Nucleus accumbens (tissue), 56 donors: ENCODE measurements at places on chromosomes 3 and 15.

DNA sequence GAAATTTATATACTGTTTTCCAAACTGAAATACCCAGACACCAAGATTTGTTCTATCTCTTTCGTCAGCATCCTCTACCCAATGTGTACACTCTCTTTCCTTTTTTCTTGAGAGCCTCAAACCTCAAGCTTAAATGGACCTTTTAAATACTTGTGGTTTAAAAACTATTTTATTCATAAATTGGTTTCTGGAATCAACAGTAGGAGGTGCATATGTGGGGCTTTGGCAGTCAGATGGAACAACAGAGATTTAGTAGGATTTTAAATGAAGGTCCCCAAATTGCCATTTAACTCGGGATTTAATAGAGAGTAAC is 33.2 kb downstream of the ANXA2 start:
- DNase-seq, result no peak

GRCh38 chr3:2995195-2995594 is 115.0 kb downstream of the IL5RA start:
- no peak for DNase-seq

GRCh38 chr3:64599651-64600050 is 88.1 kb downstream of the ADAMTS9 start:
- no peak for DNase-seq

GRCh38 chr15:66851311-66852063 is 149.5 kb downstream of the SMAD6 start:
- DNase-seq, result peak; percentile 11

DNA sequence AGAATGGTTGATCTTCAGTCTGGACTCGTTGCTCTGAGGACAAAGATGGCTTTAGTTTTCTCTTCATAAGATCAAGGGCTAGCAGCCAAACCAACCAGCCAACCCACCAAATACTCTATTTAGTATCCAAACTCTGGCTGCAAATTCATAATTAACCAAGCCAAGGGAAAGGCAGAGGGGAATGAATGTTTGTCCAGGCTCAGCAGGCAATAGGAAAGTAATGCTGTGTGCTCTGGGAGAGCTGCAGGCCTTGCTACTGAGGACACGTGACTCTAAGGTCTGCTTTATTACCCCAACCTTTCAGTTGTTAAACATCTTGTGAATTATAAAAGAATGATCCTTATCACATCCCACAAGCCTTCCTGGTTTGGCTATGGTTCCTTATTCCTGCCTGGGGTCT is 52.3 kb upstream of the GALNT15 start:
- no peak for DNase-seq

DNA sequence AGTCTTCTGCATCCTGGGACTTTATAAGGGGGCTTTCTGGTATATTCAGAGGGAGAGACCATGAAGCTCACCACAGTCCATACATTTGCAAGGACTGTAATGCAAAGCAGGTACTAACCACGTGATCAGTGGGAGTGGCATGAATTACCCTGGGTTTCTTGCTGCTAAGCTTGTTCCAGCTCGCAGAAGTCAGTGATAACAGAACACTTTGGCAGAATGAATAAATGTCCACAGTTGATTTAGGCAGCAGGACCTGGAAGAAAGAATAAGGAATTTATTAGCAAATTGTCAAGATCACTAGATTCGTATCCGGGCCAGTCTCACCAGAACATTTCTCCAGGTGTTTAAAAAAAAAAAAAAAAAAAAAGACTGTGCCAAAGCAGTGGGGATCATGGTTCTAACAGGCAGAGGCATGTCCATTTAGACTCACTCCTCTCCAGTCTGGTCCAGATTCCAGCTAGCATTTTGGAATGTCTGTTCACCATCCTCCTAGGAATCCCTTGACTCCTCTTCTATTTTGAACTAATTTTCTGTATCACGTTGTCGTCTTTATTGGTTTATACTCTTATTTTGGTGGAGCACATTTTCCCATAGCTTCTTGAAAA is 24.5 kb downstream of the HHLA2 start:
- no peak for DNase-seq

DNA sequence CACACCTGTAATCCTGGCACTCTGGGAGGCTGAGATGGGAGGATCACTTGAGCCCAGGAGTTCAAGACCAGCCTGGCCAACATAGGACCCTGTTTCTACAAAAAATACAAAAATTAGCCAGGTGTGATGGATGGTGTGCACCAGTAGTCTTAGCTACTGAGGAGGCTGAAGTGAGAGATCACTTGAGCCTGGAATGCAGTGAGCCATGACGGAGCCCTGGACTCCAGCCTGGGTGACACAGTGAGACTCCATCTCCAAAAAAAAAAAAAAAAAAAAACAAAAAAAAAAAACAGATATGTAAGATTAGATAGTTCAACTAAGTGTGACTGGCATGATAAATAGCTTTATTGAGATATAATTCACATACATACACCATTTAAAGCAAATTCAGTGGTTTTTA is 9.7 kb downstream of the RBSN start:
- no peak for DNase-seq

DNA sequence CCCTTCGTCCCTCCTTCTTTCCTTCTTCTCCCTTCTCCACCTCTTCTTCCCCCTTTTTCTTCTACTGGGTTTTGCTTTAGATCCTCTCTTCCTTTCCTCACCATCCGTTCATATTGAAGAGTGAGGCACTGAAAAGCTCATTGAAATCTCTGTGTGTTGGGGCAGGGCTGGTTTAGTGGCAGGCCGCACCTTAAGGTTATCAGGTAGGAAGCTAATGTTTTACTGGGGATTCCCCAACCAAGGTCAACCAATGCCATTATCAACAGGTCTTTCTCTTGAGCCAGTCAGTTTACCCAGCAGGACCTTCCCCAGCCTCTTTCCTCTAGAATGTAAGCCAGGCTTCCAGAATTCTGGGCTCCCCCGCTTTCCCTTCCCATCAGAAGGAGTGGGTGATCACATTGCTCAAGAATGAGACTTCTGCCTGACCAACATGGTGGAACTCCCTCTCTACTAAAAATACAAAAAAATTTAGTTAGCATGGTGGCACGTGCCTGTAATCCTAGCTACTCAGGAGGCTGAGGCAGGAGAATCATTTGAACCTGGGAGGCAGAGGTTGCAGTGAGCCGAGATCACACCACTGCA is 11.5 kb upstream of the VPS8 start:
- DNase-seq, result no peak

- DNase-seq, result no peak
Observed at GRCh38 chr3:153553605-153553945, 391.5 kb downstream of the RAP2B start.

GRCh38 chr3:89698208-89698830 is 590.9 kb downstream of the EPHA3 start:
- no peak for DNase-seq

GRCh38 chr3:101656651-101657050 is 20.3 kb downstream of the ZBTB11 start:
- DNase-seq, result no peak

GRCh38 chr15:64430000-64430735 is 30.2 kb upstream of the ZNF609 start:
- no peak for DNase-seq

DNA sequence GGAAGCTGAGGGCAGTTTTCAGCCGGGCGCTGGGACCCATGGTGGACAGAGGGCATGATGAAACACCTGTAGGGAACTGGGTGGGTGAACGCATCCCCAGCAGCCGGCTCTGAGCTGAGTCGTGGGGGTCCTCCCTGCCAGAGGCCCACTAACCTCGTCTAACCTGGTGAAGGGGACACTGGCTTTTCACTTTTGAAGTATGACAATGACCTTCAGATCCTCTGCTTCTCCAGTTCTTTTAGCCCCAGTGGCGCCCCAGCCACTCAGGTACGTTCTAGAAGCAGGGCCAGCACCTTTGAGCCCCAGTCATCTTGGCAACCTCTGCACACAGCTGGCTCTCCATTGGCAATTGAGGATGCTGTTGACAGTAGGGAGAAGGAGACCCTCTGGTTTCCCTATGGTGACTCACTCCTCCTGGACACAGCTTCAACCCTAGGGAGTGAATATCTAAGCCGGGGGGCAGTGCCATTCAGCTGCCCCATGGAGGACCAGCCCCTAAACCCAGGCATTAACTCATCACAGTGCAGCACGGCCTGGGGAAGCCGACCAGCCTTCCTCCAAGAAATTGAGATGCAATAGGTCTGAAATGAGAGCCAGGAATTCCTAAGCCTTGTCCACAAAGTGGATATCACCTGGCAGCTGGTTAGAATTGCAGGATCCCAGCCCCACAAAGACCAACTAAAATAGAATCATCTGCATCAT is 46.1 kb downstream of the CMTM6 start:
- DNase-seq, result no peak

DNA sequence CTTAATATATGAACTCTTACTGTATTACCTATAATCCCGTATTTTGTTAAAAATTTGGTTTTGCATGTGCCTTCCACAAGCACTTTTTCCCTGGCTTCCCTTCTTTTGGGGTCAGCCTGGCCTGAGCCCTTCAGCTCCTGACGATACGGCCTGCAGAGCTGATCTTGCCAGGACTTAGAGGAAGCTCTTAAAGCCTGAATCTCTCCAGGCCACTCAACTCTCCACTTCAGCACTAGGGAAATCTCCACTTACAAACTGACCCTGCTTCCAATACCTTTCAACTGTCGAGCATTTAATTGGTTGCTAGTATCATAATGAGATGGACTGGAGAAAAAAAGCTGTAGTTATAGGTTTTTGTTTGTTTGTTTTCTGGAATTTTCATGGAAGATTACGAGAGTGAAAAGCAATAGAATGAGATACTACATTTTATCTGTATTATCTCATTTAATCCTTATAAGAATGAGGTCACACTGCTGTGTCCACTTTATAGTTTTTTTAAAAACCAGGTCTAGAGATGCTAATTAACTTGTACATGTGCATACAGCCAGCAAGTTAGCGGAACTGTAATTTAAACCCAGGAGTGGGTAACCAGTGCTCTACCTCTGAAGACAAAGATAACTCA is 54.8 kb downstream of the ZBTB38 start:
- DNase-seq, result no peak

- DNase-seq, result no peak
Observed at GRCh38 chr3:13884851-13885703, 5.2 kb upstream of the WNT7A start.

GRCh38 chr3:163766112-163766511 is 1312.2 kb downstream of the SI start:
- DNase-seq, result no peak
